Calu3 (cell line): ENCODE measurements at places on chromosomes 4 and X. TPM values are rescaled to one million over a fixed set of nuclear protein-coding genes. Genes with fewer than 3 reads are reported as not detected.

DNA sequence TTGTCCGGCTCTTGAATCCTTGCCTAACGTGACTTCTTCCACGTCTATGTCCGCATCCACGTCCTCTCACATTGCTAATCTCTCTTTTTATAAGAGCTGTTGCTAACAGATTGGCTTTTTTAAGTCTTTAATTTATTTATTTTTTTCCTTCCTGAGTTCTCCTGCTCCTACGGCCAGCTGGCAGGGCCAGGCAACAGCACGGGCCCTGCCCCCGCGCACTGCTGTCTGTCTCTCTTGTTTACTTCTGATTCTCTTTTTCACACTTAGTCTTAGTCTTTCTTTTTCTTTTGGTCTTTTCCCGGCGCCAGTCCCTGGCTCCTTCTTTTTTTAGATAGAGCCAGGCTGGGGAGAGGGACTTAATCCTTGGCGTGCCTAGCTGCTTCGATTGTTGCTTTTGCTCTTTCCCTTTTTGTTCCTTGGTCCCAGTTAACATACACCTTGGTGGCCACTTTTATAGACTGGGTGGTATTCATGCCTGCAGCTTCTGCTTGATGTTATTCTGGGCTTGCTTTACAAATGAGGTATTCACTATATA is 53.2 kb upstream of the RBMX start:
- no peaks in the 10 kb centered on the region for H3K4me1 ChIP-seq
- H3K4me3 ChIP-seq: no peak overlapping the region
- H3K36me3 ChIP-seq: peaks cover 11% of the 10 kb centered on the region
- no peaks in the 10 kb centered on the region for H3K27me3 ChIP-seq
- no peak overlapping the region for H3K27ac ChIP-seq

DNA sequence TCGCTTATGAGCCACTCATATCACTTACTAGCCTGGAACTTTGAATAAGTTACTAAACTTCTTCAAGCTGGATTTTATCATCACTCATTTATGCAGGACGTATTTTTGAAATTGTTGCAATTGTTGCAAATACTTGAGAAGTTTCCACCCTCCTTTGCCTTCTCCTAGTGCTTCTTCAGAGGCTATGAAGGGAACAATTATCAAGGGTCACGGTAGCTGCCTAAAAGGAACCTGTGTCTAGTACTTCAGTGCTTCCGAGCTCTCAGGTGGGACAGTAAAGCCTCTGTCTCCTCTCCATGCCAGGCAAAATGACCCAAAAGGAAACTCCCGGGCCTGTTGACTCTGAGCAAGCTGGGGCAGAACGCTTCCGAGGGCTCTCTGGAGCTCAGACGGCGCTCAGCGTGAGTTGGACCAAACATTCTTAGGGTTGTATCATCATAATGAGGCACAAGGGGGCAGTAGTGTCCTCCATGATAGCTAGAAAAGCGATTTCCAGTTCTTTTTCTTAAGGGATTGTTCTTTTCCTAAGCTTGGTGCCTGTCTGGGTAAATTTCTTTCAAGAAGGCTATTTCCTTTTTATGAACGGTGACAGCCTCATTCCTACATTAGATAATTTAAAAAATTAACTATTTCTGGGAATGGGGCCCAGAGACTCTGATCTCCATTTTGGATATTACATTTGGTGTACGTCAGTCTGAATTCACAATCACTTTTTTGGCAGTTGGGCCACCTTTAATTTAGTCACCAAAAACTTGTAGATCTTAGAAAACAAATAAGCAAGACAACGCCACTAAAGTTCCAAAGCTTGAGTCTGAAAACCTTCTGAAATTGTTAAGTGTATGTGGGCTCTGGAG is 73.1 kb downstream of the PACRGL start:
- no peaks in the 10 kb centered on the region for H3K27me3 ChIP-seq
- no peaks in the 10 kb centered on the region for H3K4me1 ChIP-seq
- H3K27ac ChIP-seq: no peak overlapping the region
- H3K4me3 ChIP-seq: no peak overlapping the region
- H3K36me3 ChIP-seq: no peaks in the 10 kb centered on the region

Gene VCX3A
- total RNA-seq: not detected in 2 replicates

Gene ASB12
- not detected in 2 replicates for total RNA-seq

- peaks cover 12% of the 10 kb centered on the region for H3K4me1 ChIP-seq
- H3K4me3 ChIP-seq: no peak overlapping the region
- H3K27me3 ChIP-seq: no peaks in the 10 kb centered on the region
- no peak overlapping the region for H3K27ac ChIP-seq
- no peak for DNase-seq
These were observed 34.2 kb downstream of the BCOR start for GRCh38 chrX:40063555-40063954.

DNA sequence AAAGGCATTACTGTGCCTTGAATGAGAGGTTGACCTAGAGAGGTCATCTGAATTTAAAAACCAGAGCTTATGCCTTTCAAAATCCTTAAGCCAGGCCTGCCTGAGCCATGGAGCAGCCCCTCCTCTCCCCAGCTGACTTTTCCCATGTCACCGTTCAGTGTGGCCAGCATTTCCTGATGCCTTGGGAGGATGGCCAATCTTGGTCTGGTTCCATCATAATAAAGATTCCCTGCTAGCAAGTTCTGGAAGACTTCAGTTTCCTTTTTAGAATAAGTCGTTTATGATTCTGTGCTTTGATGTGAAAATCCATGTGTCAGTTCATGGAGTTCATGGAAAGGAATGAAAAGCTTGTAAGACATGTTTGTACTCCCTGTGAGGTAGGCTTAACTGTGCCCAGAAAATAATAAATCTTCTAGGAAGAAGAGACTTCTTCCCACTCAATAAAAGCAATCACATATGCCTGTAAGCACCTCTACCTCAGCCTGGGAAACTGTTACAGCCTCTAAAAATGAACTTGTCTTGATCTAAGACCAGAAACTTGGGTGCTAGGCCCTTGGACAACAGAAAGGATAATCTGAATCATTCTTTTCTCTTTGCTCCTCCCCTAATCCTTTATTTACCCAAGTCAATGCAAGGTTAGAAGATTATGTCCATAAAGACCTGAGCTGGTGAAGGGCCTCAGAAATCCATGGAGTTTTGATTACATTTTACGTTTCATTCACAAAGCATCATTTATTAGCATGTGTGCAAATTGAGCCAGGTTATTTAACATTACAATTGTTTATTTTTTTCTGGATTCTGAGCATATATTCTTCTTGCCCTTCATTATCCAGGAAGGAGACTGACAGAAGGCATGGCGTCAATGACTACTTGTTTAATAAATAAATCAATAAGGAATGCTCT is 84.0 kb upstream of the TBC1D9 start:
- H3K4me1 ChIP-seq: no peaks in the 10 kb centered on the region
- no peak overlapping the region for H3K27ac ChIP-seq
- H3K4me3 ChIP-seq: no peak overlapping the region

Gene GPRASP1
- total RNA-seq: 3.6 and 3.9 TPM in 2 replicates

DNA sequence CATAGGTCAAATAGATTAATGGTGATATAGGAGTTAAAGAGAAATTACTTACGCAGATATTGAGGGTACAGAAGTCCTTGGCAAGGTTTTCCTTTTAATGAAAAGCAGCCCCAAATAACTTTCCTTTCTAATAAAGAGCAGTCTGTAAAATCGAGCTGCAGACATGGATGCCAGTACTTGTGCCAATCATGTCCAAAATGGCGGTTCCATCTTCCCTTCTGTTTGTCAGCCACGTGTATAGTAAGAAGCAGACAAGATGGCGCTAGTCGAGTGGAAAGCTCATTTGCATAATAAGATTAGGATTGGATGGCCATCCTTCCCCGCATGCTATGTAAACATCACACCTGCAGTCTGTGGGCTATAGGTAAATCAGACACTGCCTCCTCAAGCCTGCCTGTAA is 68.5 kb downstream of the FGFBP1 start:
- no peak overlapping the region for H3K4me3 ChIP-seq
- DNase-seq: no peak
- no peaks in the 10 kb centered on the region for H3K27me3 ChIP-seq
- no peaks in the 10 kb centered on the region for H3K36me3 ChIP-seq
- H3K27ac ChIP-seq: no peak overlapping the region

Gene HSPA4L
- total RNA-seq: 16.4 and 17.8 TPM in 2 replicates

Gene PRRG3
- total RNA-seq: not detected in 2 replicates

GRCh38 chrX:66760651-66761050 is 121.8 kb upstream of the EDA2R start:
- no peaks in the 10 kb centered on the region for H3K27me3 ChIP-seq
- DNase-seq: no peak
- no peak overlapping the region for H3K4me3 ChIP-seq

GRCh38 chr4:19850909-19851308 is 400.8 kb upstream of the SLIT2 start:
- H3K4me3 ChIP-seq: no peak overlapping the region
- no peaks in the 10 kb centered on the region for H3K4me1 ChIP-seq

GRCh38 chr4:81197864-81198524 is 17.0 kb downstream of the PRKG2 start:
- no peaks in the 10 kb centered on the region for H3K27me3 ChIP-seq
- no peaks in the 10 kb centered on the region for H3K4me1 ChIP-seq
- DNase-seq: no peak

Gene PAGE2
- total RNA-seq: not detected in 2 replicates

DNA sequence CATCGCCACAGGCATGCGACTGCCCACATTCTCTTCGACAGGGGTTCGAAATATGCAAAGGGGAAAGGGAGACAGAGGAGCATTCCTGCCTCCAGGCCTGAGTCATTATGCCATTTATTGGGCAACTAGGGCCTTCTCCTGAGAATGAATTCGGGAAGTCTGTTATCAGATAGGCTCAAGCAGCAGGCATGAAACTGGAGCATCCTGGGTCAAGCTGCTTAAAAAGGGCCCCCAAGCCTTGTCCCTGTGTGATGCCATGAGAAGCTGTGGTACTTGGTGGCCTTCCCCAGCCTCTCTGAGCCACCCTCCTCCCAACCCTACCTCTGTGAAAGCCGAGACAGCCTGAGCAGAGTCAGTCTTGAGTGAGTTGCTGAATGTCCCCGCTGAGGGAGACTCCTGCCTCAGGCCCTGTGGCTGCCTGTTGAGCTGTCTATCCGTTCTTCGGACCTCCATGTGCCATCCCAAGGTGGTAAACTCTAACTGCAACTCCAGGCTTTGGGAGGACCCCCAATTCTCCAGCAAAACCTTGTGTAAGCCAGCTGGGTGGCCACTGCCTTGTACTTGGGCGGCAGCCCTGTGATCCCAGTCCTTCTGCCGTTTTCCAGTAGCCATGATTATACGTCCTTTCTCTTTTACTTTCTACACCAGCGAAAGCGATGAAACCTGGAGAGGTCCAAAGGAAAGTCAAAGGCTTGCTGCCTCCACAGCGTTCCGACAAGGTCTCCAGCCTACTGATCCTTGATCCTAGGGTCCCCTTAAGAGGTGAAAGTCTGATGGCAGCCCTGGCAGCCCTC is 37.7 kb downstream of the NBDY start:
- no peaks in the 10 kb centered on the region for H3K27me3 ChIP-seq
- H3K4me1 ChIP-seq: peaks cover 10% of the 10 kb centered on the region
- H3K4me3 ChIP-seq: no peak overlapping the region
- H3K36me3 ChIP-seq: no peaks in the 10 kb centered on the region

- H3K4me1 ChIP-seq: peaks cover 6% of the 10 kb centered on the region
- peaks cover 10% of the 10 kb centered on the region for H3K36me3 ChIP-seq
- H3K4me3 ChIP-seq: no peak overlapping the region
- peaks cover 3% of the 10 kb centered on the region for H3K27me3 ChIP-seq
- H3K27ac ChIP-seq: no peak overlapping the region
- no peak for DNase-seq
These were observed 69.3 kb upstream of the CCDC160 start for GRCh38 chrX:134167591-134168203.

Gene DKK2
- total RNA-seq: not detected in 2 replicates

- no peaks in the 10 kb centered on the region for H3K4me1 ChIP-seq
- no peak overlapping the region for H3K4me3 ChIP-seq
- H3K27me3 ChIP-seq: peaks cover 51% of the 10 kb centered on the region
- H3K27ac ChIP-seq: no peak overlapping the region
- no peak for DNase-seq
These were observed 46.5 kb upstream of the PGRMC1 start for GRCh38 chrX:119189595-119189994.

Gene MAGEA8
- total RNA-seq: not detected in 2 replicates

Gene MAN2B2
- 30.9 and 36.2 TPM in 2 replicates for total RNA-seq

DNA sequence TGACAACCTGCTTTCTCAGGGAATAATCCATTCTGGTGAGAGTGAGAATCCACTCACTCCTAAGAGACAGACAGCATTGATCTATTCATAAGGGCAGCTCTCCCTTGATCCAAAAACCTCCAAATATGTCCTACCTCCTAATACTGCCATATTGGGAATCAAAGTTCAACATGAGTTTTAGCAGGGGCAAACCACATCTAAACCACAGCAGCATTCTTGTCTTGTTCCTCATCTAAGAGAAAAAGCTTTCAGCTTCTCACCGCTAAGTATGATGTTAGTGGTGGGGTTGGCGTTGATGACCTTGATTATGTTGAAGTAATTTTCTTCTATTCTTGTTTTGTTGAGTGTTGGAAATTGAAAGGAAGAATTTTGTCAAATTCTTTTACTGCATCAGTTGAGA is 69.6 kb downstream of the SERTM2 start:
- H3K4me1 ChIP-seq: no peaks in the 10 kb centered on the region
- no peaks in the 10 kb centered on the region for H3K27me3 ChIP-seq
- no peaks in the 10 kb centered on the region for H3K36me3 ChIP-seq

Gene BRS3
- not detected in 2 replicates for total RNA-seq

Gene TLR6
- total RNA-seq: 0.68 and 0.73 TPM in 2 replicates

Gene STBD1
- total RNA-seq: 3.2 and 5.0 TPM in 2 replicates

Gene ZCCHC18
- total RNA-seq: 0.52 and 0.61 TPM in 2 replicates

DNA sequence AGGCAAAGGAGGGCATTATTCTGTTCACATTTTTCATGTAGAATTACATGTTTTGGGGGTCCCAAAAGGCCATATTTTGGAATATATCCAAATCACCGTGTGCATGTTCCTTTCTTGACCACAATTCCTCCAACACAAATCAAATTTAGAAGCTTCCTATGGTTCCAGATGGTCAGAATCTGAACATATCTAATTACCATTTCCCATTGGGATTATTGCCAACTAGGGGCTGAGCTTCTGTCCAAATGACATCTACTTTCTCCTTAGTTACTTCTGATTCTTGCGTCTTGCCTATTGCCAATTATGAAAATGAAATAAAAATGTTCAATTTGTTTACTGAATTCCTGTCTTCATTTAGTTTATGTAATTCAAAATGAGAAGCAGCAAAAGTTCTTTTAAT is 163.7 kb downstream of the CPE start:
- H3K27me3 ChIP-seq: no peaks in the 10 kb centered on the region
- no peak overlapping the region for H3K27ac ChIP-seq

- H3K4me1 ChIP-seq: no peaks in the 10 kb centered on the region
- H3K36me3 ChIP-seq: no peaks in the 10 kb centered on the region
- peaks cover 32% of the 10 kb centered on the region for H3K27me3 ChIP-seq
- H3K4me3 ChIP-seq: no peak overlapping the region
These were observed 126.9 kb downstream of the RNF150 start for GRCh38 chr4:141006242-141006802.

Gene EFNB1
- total RNA-seq: 12.6 and 20.7 TPM in 2 replicates

Gene PNMA6A
- 0.31 and 0.44 TPM in 2 replicates for total RNA-seq

GRCh38 chrX:138058931-138059330 is 493.0 kb downstream of the ZIC3 start:
- H3K27ac ChIP-seq: no peak overlapping the region
- no peak overlapping the region for H3K4me3 ChIP-seq
- no peak for DNase-seq
- no peaks in the 10 kb centered on the region for H3K27me3 ChIP-seq
- H3K36me3 ChIP-seq: no peaks in the 10 kb centered on the region

- H3K36me3 ChIP-seq: no peaks in the 10 kb centered on the region
- H3K27me3 ChIP-seq: peaks cover 16% of the 10 kb centered on the region
These were observed 15.5 kb downstream of the NKX3-2 start for GRCh38 chr4:13528821-13529127.
